ENCODE measurements at places on chromosomes 6 and 20.

DNA sequence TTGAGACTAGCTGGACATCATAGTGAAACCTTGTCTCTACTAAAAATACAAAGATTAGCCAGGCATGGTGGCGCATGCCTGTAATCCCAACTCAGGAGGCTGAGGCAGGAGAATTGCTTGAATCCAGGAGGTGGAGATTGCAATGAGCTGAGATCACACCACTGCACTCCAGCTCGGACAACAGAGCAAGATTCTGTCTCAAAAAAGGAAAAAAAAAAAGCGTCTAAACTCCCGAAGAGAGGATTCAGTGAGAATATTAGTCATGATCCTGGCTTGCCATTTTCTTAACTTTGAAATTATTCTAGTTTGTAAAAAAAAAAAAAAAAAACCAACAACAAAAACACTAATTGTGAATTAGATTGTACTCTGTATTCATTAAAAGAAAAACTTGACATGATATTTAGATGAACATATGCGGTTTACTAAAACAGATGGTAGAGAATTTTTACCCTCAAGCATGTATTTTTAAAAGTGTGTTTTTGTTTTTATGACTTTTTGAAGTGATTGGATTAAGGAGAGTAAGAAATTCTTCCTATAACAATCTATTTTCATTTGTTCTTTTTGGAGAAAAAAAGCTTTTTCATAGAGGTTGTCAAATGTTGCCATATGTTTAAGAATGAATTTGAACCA lies 80.7 kb downstream of the UST start:
- DNase-seq, result no peak

DNA sequence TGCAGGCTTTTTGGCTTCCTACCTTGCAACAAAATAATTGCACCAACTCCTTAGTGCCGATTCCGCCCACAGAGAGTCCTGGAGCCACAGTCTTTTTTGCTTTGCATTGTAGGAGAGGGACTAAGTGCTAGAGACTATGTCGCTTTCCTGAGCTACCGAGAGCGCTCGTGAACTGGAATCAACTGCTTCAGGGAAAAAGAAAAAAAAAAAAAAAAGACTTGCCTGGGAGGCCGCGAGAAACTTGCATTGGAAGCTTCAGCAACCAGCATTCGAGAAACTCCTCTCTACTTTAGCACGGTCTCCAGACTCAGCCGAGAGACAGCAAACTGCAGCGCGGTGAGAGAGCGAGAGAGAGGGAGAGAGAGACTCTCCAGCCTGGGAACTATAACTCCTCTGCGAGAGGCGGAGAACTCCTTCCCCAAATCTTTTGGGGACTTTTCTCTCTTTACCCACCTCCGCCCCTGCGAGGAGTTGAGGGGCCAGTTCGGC lies 420 bp downstream of the SOX4 start:
- DNase-seq, result peak; percentile 60

DNA sequence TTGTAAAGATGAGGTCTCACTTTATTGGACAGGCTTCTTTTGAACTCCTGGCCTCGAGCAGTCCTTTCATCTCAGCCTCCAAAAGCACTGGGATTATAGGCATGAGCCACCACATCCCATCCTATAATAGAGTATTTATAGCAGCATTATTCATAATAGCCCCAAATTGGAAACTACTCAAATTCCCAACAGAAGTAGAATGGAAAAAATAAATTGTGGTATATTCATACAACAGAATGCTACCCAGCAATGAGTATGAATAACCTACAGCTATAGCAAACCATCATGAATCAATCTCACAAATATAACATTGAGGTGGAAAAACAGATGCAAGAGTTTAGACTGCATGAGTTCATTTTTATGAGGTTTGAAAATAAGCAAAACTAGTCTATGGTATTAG lies 84.8 kb upstream of the BTBD3 start:
- DNase-seq, result no peak

- DNase-seq, result no peak
Observed at GRCh38 chr6:37513155-37513554, 13.5 kb upstream of the CCDC167 start.

GRCh38 chr20:58637466-58638213 lies 13.4 kb upstream of the STX16 start:
- DNase-seq, result no peak

DNA sequence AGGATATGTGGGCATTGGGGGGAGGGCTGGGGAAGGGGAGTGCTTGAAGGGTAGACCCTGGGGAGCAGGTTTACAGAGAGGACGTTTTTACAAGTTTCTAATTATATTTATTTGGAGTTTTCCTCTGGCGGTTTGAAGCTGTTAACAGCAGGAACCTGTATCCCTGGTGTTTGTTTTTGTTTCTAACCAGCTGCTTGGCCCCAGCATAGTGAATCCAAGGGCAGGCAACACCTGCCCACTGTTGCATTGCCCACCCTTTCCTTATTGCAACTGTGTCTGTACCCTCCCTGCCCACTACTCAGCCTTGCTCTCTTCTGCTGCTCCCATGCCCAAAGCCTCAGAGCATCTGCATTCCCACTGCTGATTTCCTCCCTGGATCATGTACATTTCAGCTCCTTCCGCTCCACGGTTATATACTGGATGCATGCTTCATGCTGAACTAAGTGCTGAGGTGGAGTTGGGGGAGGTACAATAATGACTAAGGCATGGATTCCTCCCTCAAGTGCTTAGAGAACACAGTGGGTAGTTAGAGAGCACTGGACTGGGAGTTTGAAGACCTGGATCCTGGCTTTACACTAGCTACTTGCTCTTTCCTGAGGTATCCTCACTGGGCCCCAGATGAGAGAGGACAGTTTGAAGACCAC lies 6.0 kb downstream of the SCUBE3 start:
- DNase-seq, result no peak

DNA sequence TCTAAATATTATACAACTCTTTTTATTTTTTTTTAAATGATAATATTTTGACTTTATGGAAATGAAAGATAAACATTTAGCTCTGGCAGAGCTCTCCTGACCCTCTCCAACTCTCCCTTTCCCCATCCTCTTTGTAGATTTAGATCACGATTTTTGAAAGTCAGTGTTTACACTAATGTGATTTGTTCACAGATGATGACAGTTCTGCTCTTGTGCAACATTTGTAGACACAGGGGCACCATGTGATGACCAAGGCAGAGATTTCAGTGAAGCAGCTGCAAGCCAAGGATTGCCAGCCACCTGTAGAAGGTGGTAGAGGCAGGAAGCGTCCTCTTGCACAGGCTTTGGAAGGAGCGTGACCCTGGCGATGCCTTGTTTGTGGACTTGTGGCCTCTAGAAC lies 483.2 kb downstream of the QKI start:
- DNase-seq, result peak; percentile 29

GRCh38 chr20:16317445-16318362 lies 255.5 kb downstream of the KIF16B start:
- no peak for DNase-seq

GRCh38 chr6:90068703-90069523 lies 174.6 kb downstream of the GJA10 start:
- peak; percentile 47 for DNase-seq

- peak; percentile 65 for DNase-seq
Observed at GRCh38 chr6:33112148-33112547, 36.4 kb downstream of the HLA-DPB1 start.

DNA sequence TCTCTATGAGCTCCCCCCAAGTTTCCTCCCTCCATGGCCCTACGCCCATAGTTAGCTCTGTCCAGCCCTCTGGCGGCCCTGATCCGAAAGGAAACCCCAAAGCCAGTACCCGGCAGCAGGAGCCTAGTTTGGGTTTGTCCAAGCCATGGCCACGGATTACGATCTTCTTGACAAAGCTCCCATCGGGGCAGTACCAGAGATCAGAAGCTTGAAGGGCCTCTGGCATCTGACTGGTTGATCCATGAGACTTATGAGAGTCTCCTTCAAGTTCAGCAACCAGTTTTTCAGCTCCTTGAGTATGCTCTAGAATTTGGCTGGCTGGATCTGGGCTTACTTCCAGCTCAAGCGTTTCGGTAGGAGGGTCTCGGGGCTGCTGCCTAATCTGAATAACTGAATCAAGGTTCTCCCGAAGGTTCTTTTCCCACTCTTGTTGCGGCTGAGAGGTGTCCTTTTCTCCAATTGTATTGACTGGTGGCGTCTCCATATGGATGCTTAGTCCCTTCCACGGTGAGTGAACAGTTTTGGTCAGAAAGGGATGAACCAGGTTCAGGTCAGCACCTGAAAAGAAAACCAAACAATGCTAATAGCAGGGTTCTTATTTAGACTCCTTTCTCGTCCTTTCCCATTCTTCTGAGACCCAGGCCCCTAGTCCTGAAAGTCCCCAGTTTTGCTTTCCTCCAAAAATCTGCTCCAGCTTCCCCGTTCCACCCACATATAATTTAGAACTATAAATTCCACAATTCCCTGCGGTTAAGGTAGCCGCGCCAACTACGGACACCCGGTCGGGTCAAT lies 595 bp downstream of the FKBPL start:
- DNase-seq, result no peak

DNA sequence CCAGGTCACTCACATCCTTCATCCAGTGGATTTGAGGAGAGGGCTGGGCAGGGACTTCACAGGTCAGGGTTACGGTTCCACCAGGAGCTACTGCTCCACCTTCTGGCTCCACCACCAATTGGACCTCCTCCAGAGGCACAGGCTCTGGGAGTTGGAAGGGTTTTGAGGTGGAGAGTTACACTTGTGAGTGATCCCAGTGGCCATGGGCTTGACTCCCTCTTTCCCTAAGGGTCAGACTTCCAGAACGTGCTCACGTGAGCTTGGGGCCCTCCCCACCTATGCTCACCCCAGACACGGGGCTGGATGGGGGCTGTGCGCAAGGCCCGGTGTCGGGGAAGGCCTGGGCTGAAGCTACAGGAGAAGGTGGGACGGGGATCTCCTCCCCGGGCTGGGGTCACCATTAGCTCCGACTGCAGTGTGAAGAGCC lies 1.5 kb downstream of the AGER start:
- DNase-seq, result no peak

DNA sequence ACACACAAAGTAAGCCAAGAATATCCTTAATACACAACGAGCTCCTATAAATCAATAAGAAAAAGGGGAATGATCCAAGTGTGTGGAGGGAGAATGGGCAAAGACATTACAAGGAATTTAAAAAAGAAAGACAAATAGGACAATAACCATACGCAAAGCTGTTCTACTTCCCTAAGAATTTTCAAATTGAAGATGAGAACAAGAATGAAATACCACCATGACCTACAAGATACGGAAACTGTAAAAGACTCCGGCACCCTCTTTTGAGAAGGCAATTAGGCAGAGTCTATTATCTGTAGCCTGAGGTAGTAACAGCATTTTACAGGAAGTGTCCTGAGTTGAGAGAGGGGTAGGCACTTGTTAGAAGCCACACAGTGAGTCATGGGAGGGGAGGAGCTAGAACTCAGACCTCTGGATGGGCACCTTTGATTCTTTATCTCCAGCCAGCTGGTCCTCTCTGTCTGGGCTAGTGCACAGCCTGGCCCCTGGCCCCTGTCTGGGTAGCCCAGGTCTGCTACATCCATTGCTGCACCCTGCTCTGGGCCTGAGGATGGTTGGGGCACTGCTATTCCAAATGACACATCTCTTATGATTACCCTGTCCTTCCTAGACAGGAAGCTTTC lies 15.3 kb downstream of the RSPO4 start:
- DNase-seq, result peak; percentile 37

DNA sequence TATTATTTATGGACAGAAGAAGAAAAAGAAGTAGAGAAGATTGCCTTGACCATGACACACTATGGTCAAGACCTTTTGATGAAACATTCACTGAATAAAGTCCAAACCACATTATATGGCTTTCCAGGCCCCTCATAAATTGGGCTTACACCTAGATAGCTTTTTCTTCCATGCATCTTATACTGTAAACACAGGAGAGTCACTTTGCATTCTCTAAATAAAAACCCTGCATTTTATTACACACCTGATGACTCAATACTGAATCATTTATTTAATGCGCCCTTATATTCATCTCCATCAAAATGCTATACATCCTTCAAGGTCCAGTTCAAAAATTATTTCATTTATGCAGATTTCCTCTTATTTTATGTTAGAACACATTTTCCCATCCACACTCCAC lies 78.0 kb downstream of the COL21A1 start:
- no peak for DNase-seq

DNA sequence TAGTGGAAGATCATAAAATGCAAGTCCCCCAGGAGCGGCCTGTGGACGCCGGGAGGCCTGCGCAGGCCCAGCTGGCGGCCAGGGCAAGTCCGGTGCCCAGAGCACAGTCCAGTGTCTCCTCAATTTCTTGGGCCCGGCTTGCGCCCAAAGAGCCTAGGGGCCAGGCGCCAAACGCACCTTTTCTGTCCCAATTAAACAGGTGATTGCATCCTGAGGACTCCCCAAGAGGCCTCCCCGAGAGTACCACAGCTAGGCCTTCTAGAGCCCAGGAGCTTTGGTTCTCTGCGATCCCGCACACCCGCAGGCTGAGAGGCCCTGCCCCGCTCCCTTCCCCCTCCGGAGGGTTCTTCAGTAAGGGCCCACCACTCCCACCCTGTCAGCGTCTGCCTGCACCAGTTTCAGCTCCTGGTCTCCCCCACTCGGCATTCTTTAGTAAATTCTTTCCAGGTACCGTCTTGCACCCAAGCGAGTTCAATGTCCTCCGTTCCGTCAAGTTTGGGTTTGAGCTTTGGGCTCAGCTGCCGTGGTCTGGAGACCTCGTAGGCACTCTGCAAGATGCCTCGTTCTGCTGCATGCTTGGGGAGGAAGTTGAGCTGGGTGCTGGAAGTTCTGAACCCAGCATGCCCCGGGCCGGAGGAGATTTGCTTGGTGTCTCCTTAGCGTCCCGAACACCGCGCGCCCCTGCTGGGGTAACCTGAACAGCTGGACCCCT lies 3.9 kb upstream of the NKX2-2 start:
- DNase-seq, result no peak

Data from MCF 10A (cell line).